ENCODE measurements at places on chromosomes 1 and 21. TPM values are rescaled to one million over a fixed set of nuclear protein-coding genes. Genes with fewer than 3 reads are reported as not detected.

GRCh38 chr1:17891205-17892110 lies 136.3 kb downstream of the ACTL8 start:
- DNase-seq, result no peak

- DNase-seq, result no peak
Measured at GRCh38 chr1:228795596-228795995, 60.3 kb downstream of the RHOU start.

GRCh38 chr21:42956824-42957630 lies 17.3 kb upstream of the PKNOX1 start:
- DNase-seq, result no peak

GRCh38 chr1:41502912-41503311 lies 18.4 kb upstream of the EDN2 start:
- no peak for DNase-seq

- DNase-seq, result no peak
Measured at GRCh38 chr21:21851657-21852056, 853.4 kb downstream of the NCAM2 start.

GRCh38 chr1:2382621-2383361 lies 8.6 kb downstream of the MORN1 start:
- no peak for DNase-seq

GRCh38 chr21:42003051-42003461 lies 7.1 kb downstream of the ZBTB21 start:
- no peak for DNase-seq

DNA sequence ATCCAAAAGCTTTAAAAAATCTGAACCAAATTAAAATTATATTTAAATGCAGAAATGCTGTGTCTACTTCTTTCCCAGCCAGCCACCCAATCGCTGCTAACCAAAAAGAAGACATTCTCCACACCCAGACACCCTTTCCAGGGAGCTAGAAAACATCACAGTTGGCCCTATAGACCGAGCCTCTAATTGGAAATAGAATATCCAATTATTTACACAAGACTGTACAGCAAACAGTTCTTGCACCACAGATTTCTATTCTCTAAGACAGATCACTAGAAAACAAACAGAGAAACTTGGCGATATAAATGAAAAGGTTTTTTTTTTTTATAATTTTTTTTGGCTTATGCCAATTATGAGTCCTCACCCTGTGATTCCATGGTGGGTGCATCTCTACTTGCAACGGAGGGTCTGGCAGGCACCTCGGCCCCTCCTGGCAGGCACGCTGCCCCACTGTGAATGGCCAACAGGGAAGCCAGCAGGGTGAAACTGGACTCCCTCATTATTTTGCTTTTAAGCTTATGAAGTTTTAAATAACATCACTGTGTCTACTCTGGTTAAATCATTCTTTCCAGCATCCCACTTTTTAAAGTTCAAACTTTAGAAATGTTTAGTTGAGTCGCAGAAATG lies 29.2 kb downstream of the BCAR3 start:
- DNase-seq, result no peak

DNA sequence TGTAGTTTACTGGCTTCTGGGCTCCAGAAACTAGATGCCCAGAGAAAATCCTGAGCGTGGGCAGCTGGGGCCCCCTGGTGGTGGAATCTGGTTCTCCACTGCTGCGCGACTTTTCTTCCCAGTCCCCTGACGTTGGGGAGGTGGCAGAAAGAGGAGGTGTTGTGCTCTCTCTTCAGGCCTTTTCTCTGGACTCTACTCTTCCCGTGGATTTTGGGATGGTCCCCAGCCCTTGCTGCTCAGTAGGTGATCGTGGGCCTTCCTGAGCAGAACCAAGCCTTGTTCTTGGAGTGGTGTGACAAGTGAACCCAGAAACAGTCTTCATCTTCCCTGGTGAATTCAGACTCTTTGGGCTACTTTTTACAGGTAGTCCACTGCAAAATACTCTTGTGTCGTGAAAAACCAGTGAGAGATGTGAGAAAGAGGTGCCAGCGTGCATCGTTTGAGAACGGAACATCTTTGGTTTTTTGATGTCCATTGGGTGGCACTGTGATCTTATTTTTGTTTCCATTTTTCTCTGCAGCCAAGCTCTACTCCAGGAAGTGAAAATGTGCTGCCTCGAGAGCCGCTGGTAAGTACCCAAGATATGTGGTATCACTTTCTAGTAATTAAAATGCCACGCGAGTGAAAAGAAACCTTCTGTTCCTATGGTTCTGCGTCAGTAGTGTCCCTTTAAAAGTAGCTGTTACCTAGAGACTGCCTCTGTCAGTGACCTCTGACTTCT lies 20.2 kb downstream of the PEX14 start:
- no peak for DNase-seq

SPATA21 gene
- not detected for total RNA-seq

GRCh38 chr1:226063977-226064815 lies 1.7 kb downstream of the H3-3A start:
- DNase-seq, result no peak

- DNase-seq, result no peak
Measured at GRCh38 chr1:245933431-245934045, 573.5 kb downstream of the SMYD3 start.

DNA sequence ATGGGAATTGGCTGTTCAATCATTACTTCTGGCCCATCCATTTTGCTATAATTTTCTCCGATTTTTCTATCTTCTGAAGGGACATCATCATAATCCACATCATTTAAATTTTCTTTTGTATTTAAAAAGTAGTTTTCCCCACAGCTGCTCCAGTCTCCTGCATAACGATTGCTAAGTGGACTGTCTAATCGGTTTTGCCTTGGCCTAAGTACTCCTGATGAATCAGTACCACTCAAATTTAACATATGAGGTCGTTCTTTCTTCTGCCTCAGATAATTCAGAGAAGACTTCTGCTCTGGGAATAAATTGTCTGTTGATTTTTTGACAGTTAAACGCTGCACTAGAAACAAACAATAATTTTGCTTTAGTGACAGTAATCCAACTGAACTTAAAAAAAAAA lies 41.9 kb downstream of the SYDE2 start:
- DNase-seq, result no peak

NLRP3 gene
- total RNA-seq, result not detected

GRCh38 chr1:237429252-237429651 lies 387.3 kb downstream of the RYR2 start:
- DNase-seq, result no peak

AK5 gene
- total RNA-seq, result 13.3 TPM

- DNase-seq, result no peak
Measured at GRCh38 chr1:53107570-53108322, 34.7 kb downstream of the SLC1A7 start.

Data from dermis microvascular lymphatic vessel endothelial cell (primary cell).